ENCODE measurements at places on chromosomes 6 and 20.

DNA sequence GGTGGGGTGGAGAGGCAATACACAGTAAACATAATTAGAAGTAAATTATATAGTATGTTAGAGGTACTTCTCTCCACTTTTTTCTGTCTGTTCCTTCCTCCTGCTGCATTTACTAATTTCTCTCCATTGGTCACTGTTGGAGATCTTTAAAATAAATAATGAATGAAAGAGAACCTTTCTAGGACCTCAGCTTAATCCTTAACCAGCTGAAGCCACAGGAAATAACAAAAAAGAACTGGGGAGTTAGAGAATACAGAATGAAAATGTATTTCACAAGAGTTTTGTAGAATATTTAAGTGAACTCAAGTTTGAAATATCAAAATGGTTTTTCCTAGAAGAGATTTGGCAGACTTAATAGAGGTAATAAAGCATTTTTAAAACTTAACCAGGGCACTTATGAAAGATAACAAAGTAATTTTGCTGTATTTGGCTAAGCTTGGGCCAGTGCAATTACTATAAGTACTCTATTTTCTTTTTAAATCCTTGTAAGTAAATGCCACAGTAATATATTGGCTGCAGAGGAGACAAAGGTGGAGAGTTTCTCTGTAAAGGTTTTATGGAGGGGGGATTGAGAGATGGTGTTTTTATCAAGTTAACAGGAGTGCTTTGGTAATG is 405.0 kb downstream of the CDKAL1 start:
- no peak for DNase-seq

- DNase-seq, result no peak
These were observed 147.2 kb downstream of the TFAP2C start for GRCh38 chr20:56776345-56776744.

- DNase-seq, result no peak
These were observed 37.4 kb downstream of the SLC35D3 start for GRCh38 chr6:136959471-136959891.

DNA sequence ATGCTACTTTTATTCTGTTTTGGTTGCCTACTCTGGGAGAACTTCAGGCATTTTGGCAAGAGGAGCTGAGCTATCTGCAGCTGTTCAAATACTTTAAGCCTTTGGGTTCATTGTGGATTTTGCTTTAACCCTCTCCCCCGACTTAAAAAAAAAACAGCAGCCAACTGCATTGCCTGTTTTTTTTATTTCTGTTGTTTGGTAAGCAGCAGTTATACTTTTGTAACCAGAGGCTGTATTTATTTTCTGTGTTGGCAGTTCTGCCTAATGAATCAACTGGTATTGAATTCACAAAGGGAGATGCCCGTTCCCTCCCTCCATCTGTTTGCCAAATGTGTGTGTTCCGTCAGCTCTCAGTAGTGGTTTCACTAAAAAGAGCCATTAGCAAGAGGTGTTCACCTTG is 484.0 kb downstream of the UTRN start:
- peak; percentile 25 for DNase-seq

DNA sequence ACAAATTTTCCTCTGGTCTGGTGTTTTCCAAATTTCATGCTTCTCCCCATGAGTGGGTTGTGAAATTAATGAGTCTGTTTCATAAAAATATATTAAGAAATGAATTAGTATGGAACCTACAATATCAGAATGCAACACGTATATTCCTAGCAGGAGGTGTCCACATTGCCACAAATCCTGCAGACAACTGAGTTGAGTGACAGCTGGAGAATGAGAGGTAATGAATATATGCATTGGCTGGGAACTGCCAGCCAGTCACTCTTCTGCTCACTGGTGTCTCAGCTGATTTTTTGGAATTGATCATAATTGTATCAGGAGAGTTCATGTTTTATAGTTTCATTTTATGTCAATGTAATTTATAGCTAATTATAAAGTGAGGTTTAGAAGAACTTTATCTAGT is 6.3 kb upstream of the ARFGEF3 start:
- no peak for DNase-seq
